Hypothalamus (tissue), 51 donors: ENCODE measurements at places on chromosomes 5 and 9.

DNA sequence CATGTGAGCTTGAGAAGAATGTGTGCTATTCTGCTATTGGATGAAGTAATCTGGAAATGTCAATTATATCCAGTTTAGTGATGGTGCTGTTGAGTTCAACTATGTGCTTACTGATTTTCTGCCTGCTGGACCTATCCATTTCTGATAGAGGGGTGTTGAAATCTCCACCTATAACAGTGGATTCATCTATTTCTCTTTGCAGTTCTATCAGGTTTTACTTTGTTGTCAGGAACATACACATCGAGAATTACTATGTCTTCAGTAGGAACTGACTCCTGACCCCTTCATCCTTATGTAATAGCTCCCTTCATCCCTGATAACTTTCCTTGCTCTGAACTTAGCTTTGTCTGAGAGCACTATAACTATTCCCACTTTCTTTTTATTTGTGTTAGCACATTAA is 16.7 kb upstream of the CDC14B start:
- DNase-seq = no peak

- DNase-seq = no peak
Measured at GRCh38 chr9:136323371-136323789, 4.0 kb upstream of the GPSM1 start.

- no peak for DNase-seq
Measured at GRCh38 chr9:134736791-134737497, 95.3 kb downstream of the COL5A1 start.

DNA sequence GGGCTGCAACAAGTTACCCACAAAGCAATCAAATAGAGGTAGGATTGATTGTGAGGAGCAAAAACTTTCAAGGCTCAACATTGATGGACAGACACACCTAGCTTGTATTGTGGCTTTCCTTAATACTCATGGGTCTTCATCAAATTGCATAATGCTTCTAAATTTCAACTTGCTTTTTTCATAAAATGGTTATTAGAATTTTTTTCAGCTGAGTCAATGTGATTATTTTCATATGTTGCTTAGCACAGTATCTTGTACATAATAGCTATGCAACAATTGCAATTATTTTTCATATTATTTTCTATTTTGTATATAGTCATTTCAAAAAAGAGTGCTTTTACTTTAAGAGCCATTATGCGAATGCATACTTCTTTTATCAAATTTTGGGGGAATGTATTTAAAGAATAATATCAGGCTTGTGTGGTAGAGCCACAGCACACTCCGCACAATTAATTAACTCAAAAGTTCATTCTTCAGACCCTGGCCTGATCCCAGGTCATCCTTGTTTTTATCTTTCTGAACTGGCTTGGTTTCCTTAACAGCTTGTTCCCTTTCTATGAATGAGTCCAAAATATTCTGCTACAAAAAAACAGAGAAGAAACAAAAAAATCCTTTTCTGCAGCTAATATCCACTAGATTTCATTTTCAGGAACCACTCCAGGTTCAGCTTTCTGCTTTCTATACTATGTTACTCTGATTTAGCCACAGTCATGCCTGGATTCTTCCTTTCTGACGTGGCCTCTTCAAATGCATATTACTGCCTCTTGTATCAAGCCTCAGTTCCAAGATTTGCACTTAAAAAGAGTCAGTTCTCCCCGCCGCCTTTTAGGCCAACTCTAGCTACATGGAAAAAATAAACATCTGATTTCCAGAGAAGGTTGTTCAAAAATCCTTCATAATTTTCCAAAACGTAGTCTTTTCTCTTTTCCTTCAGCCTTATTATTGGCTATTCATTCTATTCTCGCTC is 45.3 kb upstream of the CDH9 start:
- no peak for DNase-seq

- no peak for DNase-seq
Measured at GRCh38 chr5:176570044-176570443, 20.9 kb downstream of the CDHR2 start.

DNA sequence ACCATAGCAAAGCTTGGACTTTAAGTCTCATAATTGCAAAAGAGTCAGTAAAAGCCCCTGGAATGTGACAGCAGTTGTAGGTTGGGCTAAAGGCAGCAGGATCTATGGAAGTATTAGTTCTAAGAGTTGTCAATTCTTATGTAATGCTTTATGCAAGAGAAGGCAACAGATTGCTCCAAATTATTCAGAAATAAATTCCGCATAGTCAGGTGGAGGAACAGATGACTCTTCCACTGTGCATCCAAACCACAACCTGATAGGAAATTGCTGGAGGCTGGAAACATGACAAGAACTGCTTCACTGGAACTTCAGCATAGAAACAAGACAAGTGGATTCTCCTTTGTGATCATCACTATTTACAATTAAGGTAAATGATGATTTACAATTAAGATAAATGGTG is 101.0 kb downstream of the STARD4 start:
- no peak for DNase-seq

DNA sequence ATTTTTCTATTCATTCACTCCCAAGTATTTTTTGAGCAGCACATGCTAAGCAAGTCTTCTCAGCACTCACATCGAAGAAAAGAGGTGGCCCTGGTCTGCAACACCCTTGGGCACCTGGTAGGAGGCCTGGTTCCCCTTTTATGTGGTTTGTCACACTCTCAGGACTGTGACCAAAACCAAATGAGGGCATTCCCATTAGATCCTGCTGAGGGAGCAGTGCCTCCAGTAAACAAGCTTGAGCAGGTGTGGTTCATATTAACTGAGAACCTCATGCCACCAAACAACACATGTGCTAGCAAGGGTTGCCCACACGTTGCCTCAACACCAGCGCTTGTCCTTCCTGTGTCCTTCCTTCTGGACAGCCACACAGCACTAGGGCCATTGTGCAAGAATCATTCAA is 26.9 kb upstream of the SYK start:
- no peak for DNase-seq

GRCh38 chr5:101673120-101673519 is 623.0 kb downstream of the SLCO4C1 start:
- DNase-seq = no peak

DNA sequence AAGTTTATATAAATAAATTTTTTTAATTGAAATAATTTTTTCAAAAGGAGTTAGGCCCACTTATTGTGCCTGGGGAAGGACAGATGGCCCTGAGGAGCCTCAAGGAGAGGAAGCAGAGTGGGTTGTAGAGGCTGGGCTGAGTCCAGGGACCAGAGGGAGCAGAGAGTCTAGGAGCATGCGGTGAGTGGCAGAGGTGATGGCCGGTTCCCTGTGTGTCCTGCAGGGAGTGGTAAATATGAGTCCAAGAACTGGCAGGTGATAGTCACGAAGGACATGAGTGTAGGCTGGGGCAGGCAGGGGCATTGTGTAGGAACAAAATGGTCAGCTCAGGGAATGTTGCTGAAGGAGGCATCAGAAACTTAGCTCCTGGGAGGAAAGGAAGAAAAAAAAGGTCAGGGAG is 8.3 kb upstream of the BTNL9 start:
- DNase-seq = no peak

DNA sequence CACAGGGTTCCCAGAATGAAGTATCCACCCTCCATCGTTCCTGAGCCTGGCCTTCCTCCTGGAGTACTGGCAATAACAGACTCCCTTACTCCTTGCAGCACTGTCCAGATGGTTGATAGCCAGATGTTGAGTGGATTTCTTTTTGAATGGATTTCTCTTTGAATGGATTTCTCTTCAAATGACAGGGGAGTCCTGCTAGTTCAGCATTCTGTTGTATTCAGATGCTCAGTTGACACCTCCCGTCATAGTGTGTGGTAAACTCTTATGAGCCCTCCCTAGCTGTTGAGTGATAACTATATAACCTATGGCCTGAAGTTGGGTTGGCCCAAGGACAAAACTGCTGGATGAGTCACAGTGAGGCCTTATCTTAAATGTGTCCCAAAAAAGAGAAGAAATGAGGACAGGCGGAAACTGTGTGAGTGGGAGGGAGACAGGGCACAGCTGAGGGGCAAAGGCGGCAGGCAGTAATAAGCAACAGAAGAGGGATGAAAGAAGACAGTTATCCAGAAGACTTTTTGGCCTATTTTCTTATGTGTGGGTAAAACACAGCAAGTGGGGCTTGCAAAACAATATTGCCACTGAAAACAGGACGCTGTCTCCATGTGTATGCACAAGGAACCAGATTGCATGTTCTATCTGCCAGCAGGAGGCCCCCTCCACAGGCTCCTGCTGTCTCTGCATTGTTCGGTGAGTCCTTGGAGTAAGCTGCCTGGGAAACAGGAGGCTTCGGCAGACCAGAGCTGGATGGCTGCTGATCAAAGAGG is 209.5 kb upstream of the S1PR3 start:
- DNase-seq = no peak

- no peak for DNase-seq
Measured at GRCh38 chr5:77302247-77302646, 91.8 kb downstream of the PDE8B start.

- DNase-seq = no peak
Measured at GRCh38 chr5:3842591-3842990, 247.0 kb downstream of the IRX1 start.

GRCh38 chr5:17477043-17477442 is 21.0 kb upstream of the TAF11L2 start:
- DNase-seq = no peak

DNA sequence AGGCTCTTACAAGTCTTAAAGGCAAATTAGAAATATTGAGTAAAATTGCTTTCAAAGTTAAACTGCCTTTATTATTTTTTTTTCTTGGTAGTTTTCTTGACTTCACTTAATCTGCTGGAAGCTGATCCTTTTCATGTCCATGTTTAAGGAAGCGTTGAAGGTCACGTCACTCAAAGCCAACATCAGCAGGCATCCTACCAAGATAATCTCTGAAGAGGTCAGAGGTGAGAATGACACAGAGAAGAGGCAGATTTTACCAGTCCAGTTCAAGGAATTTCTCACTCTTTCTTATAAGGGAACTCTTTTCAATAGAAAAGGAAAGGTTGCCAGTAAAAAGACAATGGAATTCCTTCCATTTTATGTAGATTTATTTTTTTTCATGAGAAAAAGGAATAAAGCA is 259.8 kb downstream of the ANXA1 start:
- DNase-seq = no peak

- no peak for DNase-seq
Measured at GRCh38 chr9:10014889-10015288, 597.9 kb downstream of the PTPRD start.

DNA sequence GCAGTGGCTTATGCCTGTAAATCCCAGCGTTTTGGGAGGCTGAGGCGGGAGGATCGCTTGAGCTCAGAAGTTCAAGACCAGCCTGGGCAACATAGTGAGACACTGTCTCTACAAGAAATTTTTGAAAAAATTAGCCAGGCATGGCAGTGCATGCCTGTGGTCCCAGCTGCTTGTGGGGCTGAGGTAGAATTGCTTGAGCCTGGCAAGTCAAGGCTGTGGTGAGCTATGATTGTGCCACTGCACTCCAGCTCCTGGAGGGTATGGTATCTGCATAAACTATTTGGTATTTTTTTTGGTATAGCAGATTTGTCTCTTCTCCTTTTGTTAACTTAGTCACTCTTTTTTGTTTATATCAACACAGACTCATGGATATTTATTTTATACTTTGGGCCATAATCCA is 61.5 kb upstream of the TEX48 start:
- no peak for DNase-seq

DNA sequence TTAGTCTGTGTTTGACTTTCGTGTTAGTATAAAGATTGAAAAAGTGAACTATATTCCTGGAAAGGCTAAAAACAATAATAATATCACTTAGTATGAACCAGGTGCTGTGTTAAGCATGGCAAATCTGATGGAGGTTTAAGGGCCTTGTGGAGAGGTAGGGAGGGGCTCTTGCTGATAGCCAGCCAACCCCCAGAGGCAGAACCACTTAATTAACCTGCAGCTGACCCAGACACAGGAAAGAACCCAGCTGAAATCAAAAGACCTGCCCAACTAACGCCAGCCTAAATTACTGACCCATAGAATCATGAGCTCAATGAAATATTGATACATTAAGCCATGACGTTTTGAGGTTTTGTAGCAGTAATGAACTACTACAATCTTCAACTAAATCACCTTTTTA is 28.3 kb upstream of the TAF1L start:
- no peak for DNase-seq

GRCh38 chr5:172834415-172835289 is 601 bp downstream of the ERGIC1 start:
- DNase-seq = peak; percentile 29

GRCh38 chr9:89591274-89592212 is 13.3 kb upstream of the GADD45G start:
- DNase-seq = no peak

- DNase-seq = no peak
Measured at GRCh38 chr5:149387982-149388381, 8.9 kb upstream of the IL17B start.

DNA sequence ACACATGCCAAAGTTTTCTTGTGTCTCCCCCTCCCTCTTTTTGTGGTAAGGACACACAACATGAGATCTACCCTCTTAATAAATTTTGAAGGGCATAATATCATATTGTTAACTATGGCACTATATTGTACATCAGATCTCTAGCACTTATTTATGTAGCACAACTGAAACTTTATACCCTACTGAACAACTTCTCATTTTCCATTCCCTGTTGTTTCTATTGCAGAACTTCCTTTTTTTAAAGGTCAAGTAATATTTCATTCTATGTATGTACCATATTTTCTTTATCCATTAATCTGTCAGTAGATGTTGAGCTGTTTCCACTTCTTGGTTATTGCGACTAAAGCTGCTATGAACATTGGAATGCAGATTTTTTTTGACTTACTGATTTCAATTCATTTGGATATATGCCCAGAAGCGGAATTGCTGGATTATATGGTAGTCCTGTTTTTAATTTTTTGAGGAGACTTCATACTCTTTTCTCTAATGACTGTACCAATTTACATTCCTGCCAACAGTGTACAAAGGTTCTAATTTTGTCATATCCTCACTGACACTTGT is 305.3 kb downstream of the PRR16 start:
- no peak for DNase-seq

GRCh38 chr5:72238712-72239445 is 81.2 kb downstream of the MRPS27 start:
- no peak for DNase-seq
